ENCODE measurements at places on chromosomes 5 and 9.

- DNase-seq = no peak
Measured at GRCh38 chr5:57103317-57103907, 70.4 kb upstream of the GPBP1 start.

DNA sequence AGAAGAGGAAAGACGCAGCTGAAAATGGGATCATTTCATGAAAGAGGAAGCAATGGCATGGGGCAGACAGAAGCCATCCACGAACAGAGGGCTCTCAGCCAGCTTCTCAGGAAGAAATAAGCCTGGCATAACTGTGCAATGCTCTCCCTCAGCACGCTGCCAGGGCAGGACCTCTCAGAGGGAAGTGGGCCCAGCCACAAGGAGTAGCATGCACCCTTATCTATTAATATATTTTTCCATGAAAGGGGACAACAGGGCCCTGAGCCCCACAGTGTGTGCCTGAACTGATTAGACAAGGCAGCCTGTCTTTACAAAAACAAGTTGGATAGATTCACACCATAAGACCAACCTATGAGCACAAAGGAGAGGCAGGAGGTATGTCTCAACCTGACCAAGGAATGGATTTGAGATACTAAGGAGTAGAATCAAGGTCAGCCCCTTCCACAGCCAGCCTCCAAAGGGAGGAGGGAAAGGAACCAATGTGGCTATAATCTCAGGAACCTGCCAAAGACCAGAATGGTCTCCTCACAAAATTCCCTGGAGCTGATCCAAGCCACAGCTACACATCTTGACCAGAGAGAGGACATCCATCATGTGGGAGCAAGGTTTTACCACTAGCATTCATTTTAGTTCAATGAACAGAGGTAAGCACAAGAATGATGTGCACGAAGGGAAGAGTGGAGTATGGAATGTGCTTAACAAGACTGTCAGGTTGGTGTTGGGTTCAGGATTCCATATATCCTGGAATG is 154.8 kb downstream of the SIL1 start:
- peak; percentile 14 for DNase-seq

DNA sequence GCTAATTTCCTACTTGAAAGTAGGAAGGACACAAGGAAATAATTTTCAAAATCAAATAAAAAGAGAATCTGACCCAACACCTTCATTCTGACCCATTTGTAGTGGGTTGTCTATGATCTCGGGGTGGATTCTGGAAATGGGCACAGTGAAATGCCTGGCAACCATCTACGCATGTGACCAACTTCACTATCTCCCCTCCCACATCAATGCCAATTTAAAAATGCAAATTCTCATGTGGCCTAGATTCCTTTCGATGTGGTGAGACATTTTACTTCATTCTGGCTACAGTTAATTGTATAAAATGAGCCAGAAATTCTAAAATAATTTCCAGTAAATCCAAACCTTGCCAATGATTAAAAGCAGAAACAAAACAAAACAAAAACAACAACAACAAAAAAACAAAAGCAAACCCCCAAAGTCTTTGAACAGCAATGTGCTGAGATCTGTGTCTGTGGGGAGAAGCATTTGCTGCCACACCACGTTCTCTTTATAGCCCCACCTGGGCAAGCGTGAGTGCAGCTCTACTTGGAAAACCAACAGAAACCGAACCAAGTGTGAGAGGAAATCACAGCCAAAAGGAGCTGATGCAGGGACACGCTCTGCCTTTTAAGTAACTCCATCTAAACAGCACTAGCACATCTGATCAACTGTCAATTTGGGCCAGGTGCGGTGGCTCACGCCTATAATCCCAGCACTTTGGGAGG is 59.0 kb downstream of the USP20 start:
- no peak for DNase-seq

DNA sequence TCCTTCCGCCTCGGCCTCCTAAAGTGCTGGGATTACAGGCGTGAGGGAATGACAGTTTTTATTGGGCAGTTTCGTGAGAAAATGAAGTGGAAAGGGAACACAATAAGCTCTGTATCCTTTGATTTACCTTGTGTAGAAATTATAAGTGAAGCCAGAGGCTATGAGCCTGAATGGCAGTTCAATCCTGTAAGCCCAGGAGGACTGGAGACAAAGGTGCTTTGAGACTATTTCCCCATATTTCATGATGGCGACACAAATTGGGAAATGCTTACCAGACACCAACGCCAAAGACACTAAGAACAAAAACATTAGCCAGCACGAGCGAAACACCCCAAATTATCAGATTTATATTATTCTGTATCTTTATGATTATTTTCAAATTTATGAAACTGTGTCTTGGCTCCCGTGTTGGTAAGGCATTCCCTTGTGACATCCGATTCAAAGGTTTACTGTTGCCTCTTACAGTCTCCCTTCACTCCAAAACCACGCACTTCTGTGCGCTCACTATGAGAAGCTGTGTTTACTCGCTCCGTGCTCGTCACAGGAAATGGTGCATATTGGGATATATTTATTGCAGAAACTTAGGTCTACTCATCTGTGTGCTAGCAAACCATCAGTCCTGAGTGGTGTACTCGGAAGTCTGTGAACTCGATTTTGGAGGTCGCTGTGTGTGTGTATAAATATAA is 73.9 kb downstream of the SH3PXD2B start:
- no peak for DNase-seq

DNA sequence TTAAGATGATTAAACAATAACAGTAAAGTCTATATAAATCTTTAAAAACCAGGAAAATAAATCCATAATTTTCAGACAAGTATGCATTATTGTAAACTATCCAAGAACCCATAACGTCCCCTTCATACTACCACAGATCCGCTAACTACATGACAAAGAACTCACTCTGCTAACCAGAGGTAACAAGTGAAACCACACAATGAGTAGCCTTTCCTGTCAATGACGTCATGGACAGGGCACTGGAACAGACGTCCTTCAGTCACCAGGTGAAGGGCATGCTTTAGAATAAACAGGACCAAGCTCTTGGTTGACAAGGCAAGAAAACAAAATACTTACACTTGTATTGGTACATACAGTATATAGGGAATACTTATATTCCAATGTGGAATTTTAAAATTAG is 45.2 kb downstream of the RNF130 start:
- no peak for DNase-seq

DNA sequence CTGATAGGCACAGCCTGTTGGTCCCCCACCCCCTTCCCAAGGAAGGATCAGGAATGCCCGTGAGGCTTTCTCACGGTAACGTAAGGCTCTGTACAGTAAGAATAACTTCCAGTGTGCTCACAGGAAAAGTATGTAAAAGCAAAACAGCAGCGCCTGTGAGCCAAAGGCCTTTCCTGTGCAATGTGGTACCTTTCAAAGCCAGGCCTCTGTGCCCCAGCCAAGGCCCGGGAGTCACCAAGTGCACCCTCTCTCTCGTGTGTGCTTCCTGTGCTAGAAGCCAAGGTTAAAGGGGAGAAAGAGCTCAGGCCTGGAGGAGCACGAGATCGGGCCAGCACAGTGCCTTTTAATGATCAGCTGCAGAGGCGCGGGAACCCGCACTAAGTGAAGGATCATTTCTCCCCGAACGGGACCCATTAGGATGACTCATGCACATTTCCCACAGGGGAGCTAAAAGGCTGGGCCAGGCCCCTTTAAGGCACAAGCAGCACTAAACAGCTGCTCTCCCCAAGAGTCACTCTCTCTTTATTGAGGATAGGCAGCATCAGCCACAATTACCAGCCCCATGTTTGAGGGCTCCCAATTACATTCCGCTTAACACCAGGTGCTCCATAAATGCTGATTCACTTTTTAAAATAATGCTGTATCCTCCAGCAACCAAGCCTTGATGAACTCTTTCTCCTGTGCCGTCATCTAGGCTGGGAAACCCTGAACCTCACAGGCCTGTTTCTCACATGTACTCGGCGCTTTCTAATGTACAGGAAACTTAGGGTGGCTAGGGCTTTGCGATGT is 42.8 kb downstream of the SHB start:
- peak; percentile 10 for DNase-seq

- no peak for DNase-seq
Measured at GRCh38 chr5:59893429-59894227, at the start of gene PDE4D. Gene PDE4D, minus strand, starts transcription at chr5:59893726.

- no peak for DNase-seq
Measured at GRCh38 chr5:116145416-116145815, 60.6 kb downstream of the COMMD10 start.

DNA sequence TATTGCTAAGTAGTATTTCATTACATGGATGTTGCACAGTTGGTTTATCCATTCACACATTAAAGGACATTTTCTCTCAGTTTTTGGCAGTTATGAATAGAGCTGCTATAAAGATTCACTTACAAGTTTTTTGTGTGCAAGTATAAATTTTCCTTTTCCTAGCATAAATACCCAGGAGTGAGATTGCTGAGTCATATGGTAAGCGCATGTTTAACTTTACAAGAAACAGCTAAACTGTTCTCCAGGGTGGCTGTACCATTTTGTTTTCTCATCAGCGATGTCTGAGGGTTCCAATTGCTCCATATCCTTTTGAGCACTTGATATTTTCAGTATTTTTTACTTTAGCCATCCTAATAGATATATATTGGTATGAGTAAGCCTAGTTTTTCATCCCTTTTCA is 16.4 kb upstream of the ABCA1 start:
- no peak for DNase-seq

DNA sequence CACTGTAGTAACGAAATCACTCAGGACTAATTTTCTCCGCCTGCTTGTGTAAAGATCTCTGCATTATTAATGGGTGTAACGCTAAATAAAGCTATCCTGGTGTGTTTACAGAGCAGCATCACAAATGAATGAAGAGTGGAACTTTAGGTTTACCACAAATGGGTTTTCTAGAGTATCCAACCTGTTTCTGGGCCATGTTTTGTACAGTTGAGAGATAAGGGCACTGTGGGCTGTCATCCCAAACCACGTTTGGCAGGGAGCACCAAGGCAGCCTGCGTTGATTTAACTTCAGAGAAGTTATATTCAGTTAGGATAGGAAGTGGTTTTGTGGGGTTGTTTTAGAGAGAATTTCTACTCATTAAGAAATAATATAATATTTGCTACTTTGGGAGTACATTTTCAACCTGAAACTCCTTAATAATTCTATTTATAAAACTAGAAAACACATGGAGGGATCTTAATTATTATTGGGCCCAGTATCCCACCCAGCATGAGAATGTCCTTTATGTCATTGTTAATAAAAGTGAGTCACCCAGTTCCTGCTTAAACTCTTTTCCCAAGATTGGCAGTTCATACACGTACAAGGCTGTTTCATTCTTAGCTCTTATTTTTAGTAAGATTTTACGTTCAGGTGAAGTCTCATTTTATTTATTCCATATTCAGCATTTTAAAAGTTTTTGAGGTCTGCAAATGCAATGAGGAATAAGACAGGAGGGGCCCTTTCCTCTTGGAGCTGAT is 8.0 kb downstream of the KCNN2 start:
- no peak for DNase-seq

GRCh38 chr9:130213911-130214761 is 41.9 kb downstream of the NCS1 start:
- peak; percentile 88 for DNase-seq

- peak; percentile 41 for DNase-seq
Measured at GRCh38 chr9:121640076-121640475, 11.4 kb upstream of the DAB2IP start.

DNA sequence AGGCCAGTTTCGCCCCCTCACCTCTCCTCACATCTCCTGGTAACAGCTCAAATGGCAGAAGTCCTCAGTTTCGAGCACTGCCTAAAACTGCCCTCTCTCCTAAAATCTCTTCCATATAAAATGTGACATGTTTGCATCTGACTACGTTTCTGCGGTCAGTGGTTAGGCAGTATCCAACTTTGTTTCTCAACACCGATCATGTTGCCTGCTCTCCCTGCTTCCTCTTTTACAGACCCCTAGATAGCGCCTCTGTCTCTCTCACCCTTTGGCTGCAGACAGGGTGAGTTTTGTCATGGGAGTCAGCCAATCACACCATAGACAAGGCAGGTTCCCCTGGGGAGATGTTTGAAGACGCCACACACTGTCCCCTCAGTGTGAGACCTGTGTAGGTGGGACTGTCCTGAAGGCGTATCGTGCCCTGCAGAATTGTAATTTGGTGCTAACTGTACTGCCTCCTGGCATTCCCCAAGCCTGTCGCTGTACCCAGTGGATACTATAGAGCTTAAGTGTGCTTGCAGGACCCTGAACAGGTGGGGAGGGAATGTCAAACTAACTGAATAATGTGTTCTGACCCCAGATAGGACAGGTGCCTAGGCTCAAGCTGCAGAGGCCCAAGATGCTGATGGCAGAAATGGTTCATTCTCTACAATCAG is 1.1 kb downstream of the HEXB start:
- DNase-seq = no peak

GRCh38 chr9:104750185-104750767 is 2.8 kb downstream of the NIPSNAP3A start:
- peak; percentile 47 for DNase-seq

GRCh38 chr5:176169393-176170063 is 68.7 kb upstream of the SIMC1 start:
- peak; percentile 28 for DNase-seq

- no peak for DNase-seq
Measured at GRCh38 chr5:59685793-59686192, 207.7 kb downstream of the PDE4D start.

DNA sequence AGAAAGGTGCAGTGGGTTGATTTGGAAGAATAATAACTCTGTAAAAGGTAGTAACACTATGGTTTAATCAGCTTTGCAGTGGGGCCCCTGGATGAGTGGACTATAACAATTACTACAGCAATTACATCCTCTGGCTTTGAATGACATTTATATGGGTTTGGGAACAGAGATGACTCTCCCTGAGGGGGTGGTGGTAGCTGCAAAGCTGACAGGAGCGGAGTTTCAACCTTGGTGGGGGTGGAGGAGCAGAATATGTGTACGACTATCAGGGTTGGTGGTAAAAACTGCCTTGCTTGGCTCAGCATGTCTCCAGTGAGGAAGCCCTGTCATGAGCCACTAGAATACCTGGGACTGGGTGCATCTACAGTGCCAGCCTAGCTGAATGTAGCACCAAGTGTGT is 28.3 kb upstream of the NR3C1 start:
- no peak for DNase-seq

GRCh38 chr9:26292943-26293342 is 599.7 kb downstream of the CAAP1 start:
- no peak for DNase-seq

DNA sequence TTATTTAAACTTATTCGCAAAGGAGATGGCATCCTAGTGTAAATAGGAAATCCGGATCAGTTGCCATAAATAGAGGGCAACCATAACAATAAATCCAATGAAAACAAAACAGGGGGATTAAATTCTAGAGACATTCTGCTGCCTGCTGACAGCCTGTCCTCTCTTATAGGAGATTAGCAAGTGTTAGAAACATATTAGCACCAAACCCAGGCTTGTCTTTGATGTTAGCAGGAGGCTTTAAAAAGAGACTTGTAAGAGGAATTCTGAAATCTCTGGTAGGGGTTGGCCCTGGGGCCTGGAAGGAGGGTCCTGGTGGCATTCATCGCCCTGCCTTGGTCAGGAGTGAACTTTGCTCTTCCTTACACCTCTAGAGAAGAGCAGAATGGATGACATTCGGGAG is 21.6 kb downstream of the NDST1 start:
- no peak for DNase-seq

GRCh38 chr9:70452365-70452764 is 37.9 kb upstream of the KLF9 start:
- no peak for DNase-seq

Measured in erythroblast (primary cell).